Aorta (tissue), 5 donors: ENCODE measurements at places on chromosomes 6 and 20. TPM values are rescaled to one million over a fixed set of nuclear protein-coding genes. Genes with fewer than 3 reads are reported as not detected.

SOBP gene
- 18.6 TPM for total RNA-seq

DNA sequence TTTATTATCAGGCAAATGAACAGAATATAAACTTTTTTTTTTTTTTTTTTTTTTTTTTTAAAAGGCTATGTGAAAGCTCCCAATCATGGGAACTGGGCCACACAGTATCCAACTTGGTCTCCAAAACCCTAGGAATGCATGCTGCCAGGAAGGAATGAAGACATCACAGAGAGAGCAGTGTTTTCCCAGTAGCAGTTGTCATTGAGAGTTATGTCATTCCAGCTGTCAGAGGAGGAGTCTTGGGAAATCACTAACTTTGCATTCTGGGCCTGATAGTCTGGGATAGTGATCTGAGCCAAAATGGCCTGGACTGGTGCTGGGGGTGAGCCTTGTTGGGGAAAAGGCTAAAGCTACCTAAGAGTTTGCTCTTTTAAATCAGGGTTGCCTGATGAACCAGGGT is 231.3 kb upstream of the MAP3K7 start:
- DNase-seq, result no peak

DEFB132 gene
- total RNA-seq, result not detected

COL11A2 gene
- total RNA-seq, result 1.7 TPM

DNA sequence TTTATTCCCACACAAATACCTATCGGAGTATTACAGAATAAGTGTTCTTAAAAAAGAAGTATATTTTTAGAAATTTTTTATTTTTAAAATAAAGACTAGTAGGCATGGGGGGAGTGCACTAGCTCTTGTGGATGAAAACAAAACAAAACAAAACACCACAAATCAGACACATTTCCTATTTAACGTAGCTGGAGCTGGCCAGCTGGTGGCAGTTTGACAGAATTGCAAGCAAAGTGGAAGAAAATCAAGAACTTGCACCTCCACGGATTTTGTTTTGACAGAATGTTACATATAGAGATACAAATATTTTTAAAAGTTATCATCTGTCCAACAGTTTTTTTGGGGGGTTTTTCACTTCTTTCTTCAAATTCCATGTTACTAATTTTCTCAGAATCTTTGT is 63.6 kb upstream of the SNRPB2 start:
- no peak for DNase-seq

- DNase-seq, result no peak
These were observed 41.0 kb upstream of the MRPS18A start for GRCh38 chr6:43728586-43728985.

DNA sequence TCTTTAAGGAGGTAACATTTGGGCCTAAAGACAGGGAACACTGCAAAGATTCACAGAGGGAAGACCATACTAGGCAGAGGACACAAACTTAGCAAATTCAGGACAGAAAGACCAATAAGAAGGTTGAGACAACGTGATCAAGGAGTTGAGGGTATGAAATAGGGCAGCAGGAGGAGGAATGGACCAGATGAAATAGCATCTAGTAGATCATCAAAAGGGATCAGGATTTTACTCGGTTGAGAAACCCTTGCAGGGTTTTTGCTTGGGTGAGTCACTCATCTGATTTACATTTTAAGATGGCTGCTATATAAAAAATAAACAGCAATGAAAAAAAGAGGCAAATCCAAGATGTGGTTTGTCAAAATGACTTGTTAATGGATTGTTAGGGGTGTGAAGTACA is 4.7 kb downstream of the BCLAF1 start:
- DNase-seq, result no peak

- DNase-seq, result no peak
These were observed 61.7 kb upstream of the NOX3 start for GRCh38 chr6:155517294-155517693.

DNA sequence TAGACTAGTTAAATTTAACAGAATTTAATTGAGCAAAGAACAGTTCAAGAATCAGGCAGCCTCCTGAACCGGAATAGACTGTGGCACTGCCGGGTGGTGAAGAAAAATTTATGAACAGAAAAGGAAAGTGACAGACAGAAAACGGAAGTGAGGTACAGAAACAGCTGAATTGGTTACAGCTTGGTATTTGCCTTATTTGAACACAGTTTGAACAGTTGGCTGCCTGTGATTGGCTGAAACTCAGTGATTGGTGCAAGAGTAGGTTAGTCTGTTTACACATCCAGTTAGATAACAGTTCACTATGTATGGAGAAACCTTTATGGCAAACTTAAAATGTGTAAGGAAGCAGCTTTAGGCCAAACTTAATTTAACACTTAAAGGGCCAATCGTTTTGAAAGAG is 116.0 kb upstream of the CITED2 start:
- no peak for DNase-seq

TFAP2A gene
- 0.23 TPM for total RNA-seq

STAU1 gene
- 72.5 TPM for total RNA-seq

GRM1 gene
- total RNA-seq, result not detected

PPP1R16B gene
- 17.6 TPM for total RNA-seq

TRIM10 gene
- not detected for total RNA-seq

DNA sequence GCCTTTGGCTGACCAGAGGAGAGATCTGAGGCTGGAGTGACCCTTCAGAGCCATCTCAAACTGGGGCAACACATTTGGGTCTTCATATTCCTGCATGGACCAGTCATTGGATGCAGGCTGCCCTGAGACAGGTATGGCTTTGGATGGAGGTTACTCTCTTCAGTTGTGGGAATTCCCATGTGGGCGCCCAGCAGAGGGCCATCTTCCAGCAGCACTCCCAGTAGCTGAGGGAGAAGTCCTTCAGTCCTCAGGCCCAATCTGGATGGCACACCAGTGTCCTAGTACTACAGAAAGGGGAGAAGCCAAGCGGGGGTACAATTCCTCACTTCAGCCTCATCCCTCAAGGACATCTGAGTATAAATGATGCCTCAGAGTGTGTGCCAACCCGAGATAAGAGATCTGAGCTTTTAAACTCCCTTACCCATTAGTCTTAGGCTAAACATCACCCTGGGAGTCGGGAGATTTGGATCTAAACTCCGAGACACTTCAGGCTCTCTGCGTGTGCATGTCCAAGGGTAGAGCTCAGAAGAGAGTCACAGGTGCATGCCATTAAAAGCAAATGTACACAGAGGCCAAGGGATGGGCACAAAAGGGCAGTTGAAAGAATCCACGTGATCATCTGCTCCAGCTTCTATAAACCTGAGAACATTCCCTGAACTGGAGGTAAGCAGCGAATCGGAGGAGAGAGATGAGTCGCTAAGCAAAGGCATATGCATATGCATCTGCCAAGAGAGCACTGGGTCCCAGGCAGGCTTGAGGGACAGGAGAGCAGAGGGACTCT is 204.6 kb downstream of the CD83 start:
- no peak for DNase-seq

- no peak for DNase-seq
These were observed 307.1 kb upstream of the FLRT3 start for GRCh38 chr20:14644306-14645097.

GRCh38 chr6:21850691-21851090 is 257.1 kb downstream of the SOX4 start:
- DNase-seq, result no peak

XKR7 gene
- not detected for total RNA-seq

GRCh38 chr20:61724376-61724775 is 341.3 kb downstream of the TAF4 start:
- no peak for DNase-seq

DNA sequence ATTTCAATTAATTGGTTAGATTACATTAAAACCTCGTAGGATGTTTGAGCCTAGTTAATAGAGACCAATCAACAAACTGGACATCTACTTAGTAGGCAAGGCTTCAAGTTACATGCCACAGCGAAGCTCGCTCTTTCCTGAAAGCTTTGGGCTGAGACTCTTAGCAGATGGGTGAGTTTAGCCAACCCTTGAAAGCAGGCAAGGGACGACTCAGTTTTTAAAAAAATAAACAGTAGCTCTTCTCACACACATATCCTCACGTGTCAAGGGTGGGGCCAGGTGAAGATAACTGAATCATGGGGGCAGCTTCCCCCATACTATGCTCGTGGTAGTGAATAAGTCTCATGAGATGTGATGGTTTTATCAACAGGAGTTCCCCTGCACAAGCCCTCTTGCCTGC is 775 bp downstream of the MTFR2 start:
- no peak for DNase-seq

- no peak for DNase-seq
These were observed 24.2 kb upstream of the ZNF318 start for GRCh38 chr6:43393602-43394001.

- no peak for DNase-seq
These were observed 71.1 kb upstream of the THEMIS start for GRCh38 chr6:127971945-127972391.

PRR18 gene
- not detected for total RNA-seq

- no peak for DNase-seq
These were observed 16.4 kb downstream of the ZFAND3 start for GRCh38 chr6:37835923-37836322.

GRCh38 chr6:87904011-87904410 is 143.6 kb upstream of the SPACA1 start:
- no peak for DNase-seq

- no peak for DNase-seq
These were observed 19.4 kb upstream of the SIRPA start for GRCh38 chr20:1875762-1876161.

GRCh38 chr6:169824848-169825557 is 73.6 kb downstream of the ERMARD start:
- no peak for DNase-seq

DNA sequence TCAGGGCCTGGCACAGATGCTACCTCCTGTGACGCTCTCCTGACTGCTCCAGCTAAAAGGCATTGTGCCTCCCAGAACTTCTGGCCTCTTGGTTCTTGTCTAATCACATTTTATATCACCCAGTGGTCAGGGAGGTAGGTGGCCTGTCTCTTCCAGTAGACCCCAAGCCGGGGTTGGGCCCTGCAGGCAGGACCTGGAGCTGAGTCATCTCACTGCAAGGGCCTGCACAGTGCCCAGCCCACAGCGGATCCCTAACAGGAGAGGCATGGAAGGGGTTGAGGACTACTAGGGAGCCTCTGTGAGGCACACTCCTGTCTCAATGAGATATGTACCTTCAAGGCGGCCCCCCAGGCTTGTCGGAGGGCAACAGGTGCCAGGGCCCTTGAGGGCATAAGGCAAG is 6.4 kb downstream of the LEMD2 start:
- no peak for DNase-seq

DNA sequence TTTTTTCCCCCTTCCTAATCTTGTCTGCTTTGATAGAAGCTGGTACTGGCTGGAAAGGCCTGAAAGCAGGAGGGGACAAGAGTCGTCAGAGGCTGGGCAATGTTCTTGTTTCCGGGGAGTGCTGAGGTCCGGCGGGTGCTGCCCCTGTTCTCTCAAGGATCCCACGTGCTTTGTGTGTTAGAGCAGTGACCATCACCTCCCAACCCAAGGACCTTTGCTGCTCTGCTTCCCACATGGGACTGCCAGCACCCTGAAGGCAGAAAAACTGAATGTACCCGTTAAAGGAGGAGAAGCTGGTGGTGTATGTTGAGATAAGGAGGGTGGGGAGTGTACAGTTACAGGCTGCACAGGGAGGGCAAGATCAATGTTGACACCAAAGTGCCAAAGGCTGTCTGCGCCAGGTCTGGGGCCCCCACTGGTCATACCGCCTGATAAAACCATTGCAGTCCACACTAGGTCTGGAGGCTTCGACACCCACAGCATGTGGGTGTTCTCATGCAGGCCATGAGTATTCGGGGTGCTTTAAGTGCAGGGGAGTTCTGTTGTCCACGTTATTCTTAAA is 15.0 kb downstream of the C20orf173 start:
- no peak for DNase-seq
